Mucosa of gallbladder (tissue), 1 donor: ENCODE measurements at places on chromosomes 5 and 9.

DNA sequence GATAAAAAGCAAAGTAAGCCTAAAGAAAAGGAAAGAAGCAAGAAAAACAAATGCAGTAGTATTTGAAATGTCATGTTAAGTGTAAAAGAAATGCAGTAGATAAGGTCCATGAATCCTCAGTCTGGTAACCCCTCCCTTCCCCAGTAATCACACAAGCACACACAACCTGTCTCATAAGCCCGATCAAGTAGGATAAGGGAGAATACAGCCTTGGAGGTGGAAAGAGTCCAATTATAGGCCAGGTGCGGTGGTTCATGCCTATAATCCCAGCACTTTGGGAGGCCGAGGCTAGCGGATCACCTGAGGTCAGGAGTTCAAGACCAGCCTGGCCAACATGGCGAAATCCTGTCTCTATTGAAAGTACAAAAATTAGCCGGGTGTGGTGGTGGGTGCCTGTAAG, 117.9 kb downstream of the GADD45G start:
- no peak for DNase-seq

DNA sequence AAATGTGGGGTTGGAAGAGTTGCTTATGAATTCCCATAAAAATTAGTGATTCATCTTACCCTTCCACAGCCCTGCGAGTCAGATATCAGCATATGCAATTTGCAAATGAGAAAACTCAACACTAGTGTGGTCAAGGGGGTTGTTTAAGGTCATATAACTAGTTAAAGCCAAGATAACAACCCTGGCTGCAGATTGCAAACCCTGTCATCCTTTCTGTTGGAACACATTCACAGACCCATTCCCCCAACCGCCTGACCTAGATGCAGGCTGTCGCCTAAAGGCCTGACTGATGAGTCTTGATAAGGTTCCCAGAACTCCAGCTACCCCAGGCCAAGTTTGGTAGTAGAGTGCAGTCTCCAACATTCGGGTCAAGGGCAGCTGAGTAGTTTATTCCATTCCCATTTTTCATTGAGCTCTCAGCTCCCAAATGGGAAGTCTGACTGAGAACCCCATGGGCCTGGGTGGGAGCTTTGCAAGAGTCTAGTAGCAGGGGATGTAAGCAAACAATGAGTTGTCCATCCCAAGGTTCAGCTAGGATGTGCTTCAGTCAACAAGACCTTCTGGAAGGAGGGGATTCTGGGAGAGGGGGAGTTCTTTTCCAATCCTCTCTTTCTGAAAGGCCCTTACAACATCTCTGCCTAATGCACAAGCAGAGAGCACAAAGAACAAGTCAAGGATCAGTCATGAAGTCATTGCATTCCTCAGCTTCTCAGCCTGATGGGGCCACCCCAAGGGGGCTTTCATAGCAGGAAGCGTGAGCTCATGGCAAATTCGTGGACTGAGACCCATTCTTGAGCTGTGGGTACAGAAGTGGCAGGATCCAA, 40.3 kb downstream of the ADAM19 start:
- no peak for DNase-seq

DNA sequence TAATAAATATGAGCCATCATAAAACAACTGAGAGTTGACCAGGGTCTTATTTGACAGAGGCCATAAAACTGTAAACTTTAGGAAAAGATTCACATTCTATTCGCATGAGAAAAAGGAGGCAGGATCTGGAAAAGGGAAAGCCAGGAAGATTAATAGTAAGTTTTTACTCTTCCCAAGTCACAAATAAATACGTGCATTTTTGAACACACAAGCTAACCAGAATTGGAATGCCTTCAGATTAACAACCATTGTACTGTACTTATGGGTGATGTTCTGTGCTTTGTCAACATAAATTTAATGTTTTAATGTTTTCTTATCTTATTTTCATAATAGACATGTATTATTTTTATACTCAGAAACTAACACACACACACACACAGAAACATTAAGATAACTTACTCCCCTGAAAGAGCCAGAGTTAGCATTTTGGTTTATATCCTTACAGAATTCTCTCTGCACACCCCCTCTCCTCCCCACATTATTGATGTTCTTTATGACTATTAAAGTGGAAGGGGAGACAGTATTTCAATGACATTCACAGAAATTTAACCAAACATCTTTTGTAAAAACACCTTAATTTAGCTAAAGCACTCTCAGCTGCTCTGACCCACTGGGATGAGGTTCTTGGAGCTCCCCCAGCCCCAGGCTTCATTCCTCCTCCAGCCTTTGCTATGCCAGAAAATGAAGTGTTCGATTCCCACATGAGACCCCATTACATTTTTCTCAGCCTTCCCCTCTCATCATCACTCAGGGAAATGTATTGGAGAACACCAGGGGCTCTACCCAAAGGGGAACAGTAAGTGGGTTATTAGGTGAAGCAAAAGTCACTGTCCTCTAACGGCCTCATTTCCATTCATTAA, 155.5 kb downstream of the ESM1 start:
- DNase-seq = no peak

- DNase-seq = no peak
Observed at GRCh38 chr9:98256756-98257155, 1.3 kb upstream of the TBC1D2 start.

DNA sequence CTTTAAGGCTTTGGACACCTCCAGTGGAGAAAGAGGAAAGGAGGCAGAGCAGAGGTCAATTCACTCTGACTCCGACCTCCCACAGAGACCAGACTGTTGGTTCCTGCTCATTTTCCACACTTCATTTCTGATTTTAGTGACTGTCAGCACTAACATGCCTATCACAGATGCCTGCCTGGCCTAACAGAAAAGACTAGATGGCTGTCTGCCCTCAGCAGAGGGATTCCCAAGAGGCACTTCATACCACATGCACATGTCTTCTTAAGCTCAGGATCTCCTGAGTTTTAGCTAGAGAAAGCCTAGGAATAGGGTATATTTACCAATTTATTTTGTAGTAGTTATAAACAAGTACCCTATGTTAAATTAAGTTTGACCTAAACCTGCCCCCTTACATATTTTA, 336.0 kb downstream of the ENC1 start:
- no peak for DNase-seq

GRCh38 chr9:86700629-86701028, 246.7 kb downstream of the GAS1 start:
- no peak for DNase-seq
